Activated naive CD8-positive, alpha-beta T cell treated with anti-CD3 and anti-CD28 coated beads, Interleukin-2, amount 10 ng/mL, durations not matched to agents 7 days and 5 days (primary cell): ENCODE measurements at places on chromosomes 6 and 20. TPM values are rescaled to one million over a fixed set of nuclear protein-coding genes. Genes with fewer than 3 reads are reported as not detected.

The BAG2 gene
- 7.3 TPM for total RNA-seq

The RFX6 gene
- total RNA-seq = not detected

The KIAA1755 gene
- total RNA-seq = not detected

The ADGB gene
- not detected for total RNA-seq

The ABHD12 gene
- total RNA-seq = 26.5 TPM

DNA sequence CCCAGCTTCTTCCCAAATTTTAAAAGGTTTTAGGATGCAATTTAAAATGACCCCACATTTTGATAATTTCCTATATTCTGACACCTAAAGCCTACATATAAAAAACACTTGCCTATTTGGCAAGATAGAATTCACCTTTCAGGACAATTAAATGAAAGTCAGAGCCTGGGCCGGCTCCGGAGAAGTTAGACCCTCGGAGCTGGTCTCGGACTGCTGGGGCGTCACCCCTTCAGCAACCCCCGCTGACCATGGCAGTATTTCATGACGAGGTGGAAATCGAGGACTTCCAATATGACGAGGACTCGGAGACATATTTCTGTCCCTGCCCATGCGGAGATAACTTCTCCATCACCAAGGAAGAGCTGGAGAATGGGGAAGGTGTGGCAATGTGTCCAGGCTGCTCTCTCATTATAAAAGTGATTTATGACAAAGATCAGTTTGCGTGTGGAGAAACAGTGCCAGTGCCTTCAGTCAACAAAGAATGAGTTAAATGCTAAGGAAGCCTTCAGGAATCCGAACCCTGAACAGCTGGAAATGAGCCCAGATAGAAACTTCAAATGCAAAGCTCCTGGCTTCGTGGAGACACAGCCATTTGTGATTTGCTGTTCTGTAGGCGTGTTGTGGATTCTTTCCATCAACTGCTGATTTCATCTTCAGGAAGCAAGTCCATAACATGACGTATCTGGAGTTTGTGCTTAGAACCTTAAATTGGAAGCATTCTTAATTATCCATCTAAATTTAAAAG lies 16.0 kb downstream of the TCFL5 start:
- no peak for DNase-seq

DNA sequence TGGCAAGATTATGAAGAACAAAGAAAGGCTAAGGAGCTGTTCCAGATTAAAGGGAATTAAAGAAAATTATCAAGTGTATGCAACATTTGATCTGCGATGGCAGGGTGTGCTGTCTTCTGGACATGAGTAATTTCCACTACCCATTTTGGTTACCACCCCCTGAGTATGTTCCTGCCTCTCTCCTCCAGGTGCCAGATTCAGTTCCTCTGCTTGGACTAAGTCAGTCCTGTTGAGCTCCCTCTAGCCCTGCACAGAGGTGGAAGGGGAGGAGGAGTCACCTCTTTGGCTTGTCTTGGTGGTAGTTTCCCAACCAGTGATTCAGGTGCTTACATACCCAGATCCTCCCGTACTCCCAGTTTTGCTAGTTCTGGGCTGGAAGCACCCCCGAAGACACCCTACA lies 22.2 kb upstream of the SNRPB2 start:
- DNase-seq = no peak

- no peak for DNase-seq
These were observed 4.4 kb upstream of the IBTK start for GRCh38 chr6:82251942-82252341.

DNA sequence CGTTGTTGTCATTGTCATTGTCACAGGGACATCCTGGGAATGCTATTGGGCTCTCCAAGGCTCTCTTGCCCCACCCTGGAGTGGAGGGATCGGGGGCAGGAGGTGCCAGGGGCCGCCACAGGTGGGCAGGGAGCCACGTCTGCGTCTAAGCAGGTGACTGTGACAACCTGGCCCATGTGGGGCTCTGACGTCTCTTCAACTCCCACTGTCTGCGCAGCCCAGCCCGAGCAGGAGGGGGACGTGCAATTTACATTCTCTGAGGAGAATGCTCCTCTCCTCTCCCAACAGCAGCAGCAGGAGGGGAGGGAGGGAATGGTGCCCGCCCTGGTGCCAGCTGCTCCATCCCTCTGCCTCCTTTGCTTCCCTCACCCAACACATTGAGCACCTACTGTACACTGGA lies 50.1 kb downstream of the GRM4 start:
- DNase-seq = no peak

DNA sequence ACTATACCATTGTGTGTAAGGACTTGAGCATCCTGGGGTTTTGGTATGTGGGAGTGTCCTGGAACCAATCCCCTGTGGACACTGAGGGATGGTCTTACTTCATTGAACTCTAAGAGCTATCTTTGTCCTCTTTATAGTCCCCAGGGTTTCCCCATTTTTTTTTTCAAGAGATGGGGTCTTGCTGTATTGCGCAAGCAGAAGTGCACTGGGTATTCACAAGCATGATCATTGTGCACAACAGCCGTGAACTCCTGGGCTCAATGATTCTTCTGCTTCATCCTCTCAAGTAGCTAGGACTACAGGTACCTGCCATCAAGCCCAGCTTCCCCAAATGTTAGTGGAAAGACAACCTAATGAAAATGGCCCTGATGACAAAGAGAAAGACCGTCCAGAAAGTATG lies 2.2 kb upstream of the ASCC3 start:
- DNase-seq = no peak

- no peak for DNase-seq
These were observed 4.7 kb downstream of the DXO start for GRCh38 chr6:31966997-31967925.

- no peak for DNase-seq
These were observed 24.1 kb upstream of the ARFGEF2 start for GRCh38 chr20:48897305-48898010.

GRCh38 chr6:117600008-117600743 lies 2.1 kb downstream of the GOPC start:
- no peak for DNase-seq

GRCh38 chr20:24096864-24097450 lies 108.4 kb upstream of the GGTLC1 start:
- no peak for DNase-seq

GRCh38 chr6:163720460-163721235 lies 306.1 kb downstream of the QKI start:
- DNase-seq = no peak

GRCh38 chr6:25016014-25016720 lies 80.4 kb upstream of the RIPOR2 start:
- no peak for DNase-seq

GRCh38 chr6:37041521-37041920 lies 36.1 kb downstream of the FGD2 start:
- no peak for DNase-seq

DNA sequence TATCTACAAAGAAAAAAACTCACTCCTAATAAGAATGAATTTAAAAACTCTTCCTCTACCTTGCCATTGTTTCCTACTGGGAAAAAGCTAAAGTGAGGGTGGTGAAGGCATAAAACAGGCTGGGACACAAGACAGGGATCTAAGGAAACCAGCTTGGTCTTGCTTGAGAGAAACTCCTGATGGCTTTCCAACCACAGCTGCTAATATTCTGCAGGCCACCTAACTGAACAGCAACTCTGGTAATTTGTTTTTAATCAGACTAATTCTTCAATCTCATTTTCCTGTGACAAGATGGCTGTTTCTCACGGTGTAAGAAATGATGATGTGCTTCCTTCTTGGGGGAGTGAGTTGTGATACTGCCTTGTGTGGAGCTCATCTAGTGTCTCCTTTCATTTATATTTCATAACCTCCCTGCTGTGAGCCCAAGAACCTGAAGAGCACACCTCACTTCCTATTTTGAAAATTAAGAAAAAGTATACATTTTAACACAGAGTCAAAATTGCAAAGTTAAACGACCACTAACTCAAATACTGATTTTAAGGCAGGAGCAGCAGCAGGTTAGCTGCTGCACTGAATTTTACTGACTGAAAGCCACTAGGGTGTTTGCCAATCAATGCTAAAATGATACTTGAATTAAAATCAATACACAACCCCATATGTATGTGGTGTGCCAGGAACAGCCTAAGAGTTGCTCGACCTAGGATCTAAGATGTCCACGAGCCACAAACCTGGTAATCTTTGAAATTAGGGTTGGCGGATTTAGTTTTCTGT lies 58.0 kb downstream of the BACH2 start:
- DNase-seq = no peak

- DNase-seq = no peak
These were observed 301.2 kb downstream of the RNGTT start for GRCh38 chr6:88662163-88662580.

GRCh38 chr6:167134448-167135328 lies 11.8 kb downstream of the CCR6 start:
- no peak for DNase-seq

DNA sequence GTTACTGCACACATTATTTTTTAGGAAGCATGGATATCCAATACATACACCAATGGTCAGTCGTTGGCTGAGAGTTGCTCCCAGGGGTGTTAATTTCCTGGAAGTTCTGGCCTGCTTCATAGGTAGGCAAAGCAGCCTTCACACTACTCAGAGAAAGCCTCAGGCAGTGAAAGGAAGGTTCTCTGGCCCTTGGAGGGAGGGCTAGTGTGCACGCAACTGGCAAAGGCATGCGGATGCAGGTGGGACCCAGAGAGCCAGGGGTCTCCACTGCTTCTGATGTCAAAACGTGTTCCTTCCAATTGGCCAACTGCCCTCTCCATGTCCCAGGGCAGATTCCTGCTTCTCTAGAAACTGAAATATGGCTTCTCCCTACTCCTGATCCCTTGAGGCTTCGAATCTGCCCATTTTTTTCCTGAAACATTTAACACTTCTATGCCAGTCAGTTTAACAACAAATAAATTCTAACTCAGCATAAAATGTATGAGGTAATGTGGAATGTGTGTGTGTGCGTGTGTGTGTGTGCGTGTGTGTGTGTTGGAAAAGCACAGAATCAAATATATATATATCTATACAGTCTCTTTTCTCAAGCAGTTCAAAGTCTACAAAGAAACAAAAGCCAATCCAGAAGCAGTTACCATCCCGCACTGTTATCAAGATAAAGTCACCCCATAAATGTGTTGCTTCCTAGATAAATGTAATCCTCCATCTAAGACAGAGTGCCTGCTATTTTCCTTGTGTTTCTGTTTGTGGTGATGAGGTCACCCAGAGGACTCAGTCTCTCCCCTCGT lies 94.0 kb upstream of the HIVEP1 start:
- DNase-seq = no peak

DNA sequence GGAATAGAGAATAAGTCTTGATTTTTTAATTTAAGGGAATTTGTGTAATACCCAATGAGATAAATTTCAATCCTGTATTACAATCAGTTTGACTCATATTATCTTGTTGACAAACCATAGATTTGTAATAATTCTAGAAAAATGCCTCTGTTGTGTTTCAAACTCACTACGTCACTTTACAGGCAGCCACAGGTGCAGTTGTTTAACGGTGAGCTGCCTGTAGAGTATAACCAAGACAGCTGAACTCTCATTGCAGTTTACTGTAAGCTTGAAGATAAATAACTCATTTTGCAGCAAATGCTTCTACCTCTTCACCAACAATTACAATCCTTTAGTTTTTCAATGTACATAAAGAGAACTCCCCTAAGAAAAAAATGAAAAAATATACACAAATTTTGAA lies 114.3 kb downstream of the PRKN start:
- no peak for DNase-seq

- DNase-seq = no peak
These were observed 36.1 kb downstream of the ELOVL2 start for GRCh38 chr6:11007715-11008608.

DNA sequence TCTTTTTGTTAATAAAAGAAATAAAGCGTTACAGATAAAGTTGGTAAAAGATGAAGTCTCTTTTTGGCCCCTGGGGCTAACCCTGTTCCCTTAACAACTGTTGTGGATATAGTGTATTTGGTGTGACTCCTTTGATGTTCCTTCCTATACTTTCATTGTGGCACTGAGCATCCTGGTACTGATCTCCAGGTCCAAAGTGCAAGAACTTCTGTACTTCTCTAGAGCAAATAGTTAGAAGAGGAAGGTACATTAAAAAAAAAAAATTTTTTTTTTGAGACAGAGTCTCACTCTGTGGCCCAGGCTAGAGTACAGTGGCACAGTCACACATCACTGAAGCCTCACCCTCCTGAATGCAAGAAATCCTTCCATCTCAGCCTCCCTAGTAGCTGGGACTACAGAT lies 6.2 kb downstream of the POFUT1 start:
- DNase-seq = no peak

GRCh38 chr20:9635750-9636149 lies 121.4 kb downstream of the LAMP5 start:
- no peak for DNase-seq

GRCh38 chr6:158808941-158809678 lies 10.1 kb downstream of the EZR start:
- no peak for DNase-seq

DNA sequence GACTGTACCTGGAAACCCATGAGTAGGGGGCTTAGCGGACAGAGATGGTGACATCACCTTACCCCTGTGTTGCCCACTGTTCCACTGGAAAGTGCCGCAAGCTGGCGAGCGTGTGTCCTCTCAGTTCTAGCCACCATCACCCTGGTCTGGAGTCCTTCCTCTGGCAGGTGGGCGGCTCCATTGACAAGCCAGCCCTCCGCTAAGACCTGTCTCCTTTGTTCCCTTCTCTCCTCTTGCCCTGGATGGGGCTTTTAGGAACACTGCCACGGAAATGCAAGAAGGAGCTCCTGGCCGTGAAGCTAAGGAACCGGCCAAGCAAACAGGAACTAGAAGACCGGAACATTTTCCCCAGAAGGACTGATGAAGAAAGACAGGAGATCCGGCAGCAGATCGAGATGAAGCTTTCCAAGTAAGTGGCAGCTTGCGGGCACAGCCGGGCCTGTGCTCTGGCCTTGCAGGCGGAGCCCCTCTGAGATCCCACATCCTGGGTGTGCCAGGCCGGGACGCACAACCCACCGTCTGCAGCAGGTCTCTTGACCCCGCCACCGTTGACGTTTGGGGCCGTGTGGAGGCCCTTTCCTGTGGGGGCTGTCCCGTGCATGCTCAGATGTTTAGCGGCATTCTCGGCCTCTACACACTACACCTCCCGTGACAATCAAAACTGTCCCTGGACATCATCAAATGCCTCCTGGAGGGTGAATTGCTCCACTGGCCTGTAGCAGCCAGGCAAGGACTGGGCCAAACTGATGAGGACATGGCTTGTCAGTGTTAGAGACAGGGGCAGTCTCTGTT lies 127.5 kb downstream of the SYCP2 start:
- no peak for DNase-seq
